ENCODE measurements at places on chromosomes 12 and 14.
A peak's percentile ranks its signal among the peaks of the same experiment; 100 is the strongest.

DNA sequence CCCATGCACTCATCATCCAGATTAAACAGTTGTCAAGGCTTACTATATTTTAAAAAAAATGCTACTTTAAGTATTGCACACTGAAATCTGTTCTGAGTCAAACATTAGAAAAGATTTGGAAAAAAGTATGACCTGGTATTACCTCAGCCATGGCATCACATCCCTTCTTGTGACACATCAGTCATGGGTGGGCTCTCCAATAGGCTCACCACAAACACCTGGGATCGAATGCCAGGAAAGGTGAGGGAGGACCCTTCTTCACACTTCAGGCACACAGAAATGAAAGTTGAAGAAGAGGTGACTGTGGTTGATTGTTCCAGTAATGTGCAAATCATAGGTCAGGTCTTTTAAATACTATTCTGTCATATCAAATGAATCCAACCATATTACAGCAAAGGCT, 36.6 kb upstream of the GZMB start:
- no peak for DNase-seq

- no peak for DNase-seq
These were observed 18.6 kb downstream of the PPTC7 start for GRCh38 chr12:110564471-110564991.

DNA sequence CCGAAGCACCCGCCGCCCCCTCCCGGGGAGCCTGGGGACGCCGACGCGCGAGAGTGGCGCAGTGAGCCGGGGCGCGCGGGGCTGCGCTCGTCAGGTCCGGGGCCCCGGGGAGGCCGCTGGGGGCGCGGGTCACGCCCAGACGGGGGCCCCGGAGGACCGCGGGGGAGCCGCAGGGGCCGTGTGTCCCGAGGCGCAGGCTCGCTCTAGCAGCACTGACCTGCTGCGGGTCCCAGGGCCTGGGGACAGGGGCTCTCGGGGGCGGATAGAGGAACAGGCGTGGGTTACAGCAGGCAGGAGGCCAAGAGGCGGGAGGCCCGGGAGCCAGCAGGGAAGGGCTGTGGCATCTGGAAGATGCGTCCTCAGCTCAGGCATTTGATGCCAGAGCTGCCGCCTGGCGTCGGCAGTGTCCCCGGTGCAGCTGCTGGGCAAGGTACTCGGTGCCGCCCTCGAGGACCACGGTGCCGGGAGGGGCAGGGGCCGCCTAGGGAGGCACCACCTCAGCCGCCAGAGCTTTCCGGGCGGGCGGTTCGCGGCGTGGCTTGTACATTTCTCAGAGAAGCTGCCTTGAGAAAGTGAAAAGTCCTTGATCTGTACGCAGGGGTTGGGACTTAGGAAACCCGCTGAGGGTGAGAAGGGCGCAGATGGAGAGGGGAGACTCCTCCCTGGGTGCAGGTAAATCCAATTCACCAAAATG, 1.2 kb downstream of the WNT5B start:
- no peak for DNase-seq

- DNase-seq: no peak
These were observed 167.3 kb downstream of the PRKCH start for GRCh38 chr14:61488417-61489401.

DNA sequence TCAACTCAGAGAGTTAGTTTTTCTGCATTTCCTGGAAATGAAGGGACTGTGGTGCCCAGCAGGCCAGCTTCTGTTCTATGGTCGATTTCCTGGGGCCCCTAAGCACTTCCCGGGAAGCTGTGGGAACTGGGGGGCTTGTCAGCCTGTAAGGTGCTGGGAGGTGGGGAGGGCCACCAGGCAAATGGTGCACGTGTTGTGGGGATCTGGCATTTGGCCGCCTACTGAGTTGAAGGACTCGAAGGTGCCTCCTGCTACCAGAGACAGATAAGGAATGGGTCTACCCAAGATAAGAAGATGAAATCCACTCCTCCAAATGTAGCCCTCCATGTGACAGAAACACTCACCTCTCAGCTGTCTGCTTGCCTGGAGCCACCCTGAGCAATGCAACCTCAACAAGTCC, 341.7 kb downstream of the DPF3 start:
- DNase-seq: no peak

GRCh38 chr12:85641796-85642195, 194.4 kb downstream of the RASSF9 start:
- DNase-seq: no peak

DNA sequence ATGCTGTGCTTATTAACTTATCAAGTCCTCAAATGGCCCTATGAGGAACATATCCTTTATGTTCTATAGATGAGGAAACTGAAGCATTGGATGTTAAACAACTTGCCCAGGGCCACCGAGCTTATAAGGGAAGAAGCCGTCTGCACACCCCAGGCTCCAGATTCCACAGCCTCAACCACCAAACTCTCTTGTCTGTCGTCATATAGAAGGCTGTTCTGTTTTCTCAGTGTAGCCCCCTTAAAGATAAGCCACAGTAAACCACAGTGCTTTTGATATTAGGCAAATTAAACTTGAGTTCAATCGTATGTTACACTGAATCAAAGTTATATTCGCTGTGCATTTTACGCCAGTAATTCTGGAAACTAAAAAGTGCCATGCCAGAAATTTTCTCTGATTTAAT, 116.7 kb downstream of the PRKCH start:
- DNase-seq: no peak

GRCh38 chr14:79709573-79709972, 501.7 kb downstream of the DIO2 start:
- no peak for DNase-seq

DNA sequence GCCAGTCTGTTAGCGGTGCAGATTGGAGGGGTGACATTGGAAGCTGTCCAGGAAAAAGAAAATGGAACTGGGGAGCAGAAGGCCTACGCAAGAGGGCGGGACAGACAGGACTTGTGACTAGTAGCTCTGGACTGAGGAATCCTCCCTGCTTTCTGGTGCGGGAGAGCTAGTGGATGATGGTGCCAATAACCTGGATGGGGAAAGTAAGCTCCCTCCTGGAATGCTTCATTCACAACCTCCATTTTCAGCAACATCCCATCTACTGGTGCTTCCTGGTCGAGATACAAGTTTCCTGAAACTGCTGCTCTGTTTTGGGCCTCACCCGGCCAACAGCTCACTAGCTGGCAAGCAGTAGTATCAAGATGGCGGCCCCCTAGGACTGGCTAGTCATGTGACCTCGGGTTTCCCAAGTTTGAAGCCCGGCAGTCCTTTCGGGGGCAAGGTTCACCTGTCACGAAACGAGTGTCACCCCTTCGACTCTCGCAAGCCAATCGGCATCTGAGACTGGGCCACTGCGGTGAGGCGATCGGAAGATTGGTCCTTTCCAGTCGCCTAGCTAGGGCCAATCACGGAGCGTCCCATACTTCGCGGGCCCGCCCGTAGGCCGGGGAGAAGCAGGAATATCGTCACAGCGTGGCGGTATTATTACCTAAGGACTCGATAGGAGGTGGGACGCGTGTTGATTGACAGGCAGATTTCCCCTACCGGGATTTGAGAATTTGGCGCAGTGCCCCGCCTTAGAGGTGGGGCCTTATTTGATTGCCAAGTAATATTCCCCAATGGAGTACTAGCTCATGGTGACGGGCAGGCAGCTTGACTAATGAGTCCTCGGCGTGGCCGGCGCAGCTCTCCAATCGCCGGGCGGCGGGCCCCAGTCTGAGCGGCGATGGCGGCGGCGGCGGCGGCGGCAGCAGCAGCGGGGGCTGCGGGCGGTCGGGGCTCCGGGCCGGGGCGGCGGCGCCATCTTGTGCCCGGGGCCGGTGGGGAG, at the start of gene PABPN1:
PABPN1 (plus strand) TSS at position 874 of the 988 bp plus-strand sequence; CDS start at position 887, 13 bp downstream.
- peak; percentile 99 for DNase-seq

DNA sequence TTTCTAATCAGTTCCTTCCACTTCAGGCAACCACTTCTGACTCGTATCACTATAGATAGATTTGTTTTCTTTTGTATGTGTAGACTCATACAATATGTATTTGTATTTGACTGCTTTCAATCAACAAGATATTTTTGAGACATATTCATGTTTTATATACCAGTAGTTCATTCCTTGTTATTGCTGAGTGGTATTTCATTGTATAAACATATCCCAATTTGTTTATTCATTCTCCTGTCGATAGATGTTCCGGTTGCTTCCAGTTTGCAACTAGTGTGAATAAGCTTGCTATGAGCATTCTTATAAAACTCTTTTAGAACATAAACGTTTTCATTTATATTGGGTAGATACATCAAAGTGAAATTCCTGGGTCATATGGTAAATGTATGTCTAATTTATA, 119.2 kb downstream of the FIGNL2 start:
- DNase-seq: no peak

Measured in RWPE2 (cell line).